ENCODE measurements at places on chromosomes 4 and X.

- DNase-seq: no peak
These were observed 1.2 kb upstream of the NMU start for GRCh38 chr4:55637272-55637820.

DNA sequence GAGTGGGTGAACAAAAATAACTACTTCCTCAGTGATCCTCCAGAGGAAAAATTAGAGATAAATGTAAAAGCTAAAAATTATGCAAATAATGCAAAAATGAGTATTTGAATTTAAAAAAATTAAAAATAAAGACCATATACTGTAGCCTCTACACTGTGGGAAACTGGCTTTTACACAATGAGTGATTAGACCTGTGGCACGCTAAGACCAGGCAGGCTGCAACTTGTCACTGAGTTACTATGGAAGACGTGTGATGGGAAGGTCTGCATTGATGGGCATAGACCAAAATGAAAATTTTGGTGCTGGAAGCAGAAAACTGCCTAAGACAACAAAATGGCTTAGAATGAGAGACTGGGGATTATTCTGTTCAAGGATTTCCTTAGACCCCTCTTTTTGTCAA, 30.2 kb downstream of the BTC start:
- no peak for DNase-seq

GRCh38 chr4:121213940-121214339, 49.8 kb upstream of the TNIP3 start:
- DNase-seq: no peak

DNA sequence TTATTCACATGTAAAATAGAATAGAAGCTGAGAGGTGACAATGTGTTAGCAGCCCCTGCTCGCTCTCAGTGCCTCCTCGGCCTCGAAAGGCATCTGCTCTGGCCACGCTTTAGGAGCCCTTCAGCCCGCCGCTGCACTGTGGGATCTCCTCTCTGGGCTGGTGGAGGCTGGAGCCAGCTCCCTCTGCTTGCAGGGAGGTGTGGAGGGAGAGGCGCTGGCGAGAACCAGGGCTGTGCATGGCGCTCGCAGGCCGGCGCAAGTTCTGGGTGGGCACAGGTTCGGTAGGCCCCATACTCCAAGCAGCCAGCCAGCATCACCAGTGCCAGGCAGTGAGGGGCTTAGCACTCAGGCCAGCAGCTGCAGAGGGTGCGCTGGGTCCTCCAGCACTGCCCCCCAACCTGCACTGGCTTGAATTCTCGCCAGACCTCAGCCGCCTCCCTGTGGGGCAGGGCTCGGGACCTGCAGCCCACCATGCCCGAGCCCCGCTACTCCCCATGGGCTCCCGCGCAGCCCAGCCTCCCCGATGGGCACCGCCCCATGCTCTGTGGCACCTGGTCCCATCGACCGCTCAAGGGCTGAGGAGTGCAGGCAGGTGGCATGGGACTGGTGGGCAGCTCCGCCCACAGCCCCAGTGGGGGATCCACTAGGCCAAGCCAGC, 1346.7 kb upstream of the IGFBP7 start:
- DNase-seq: no peak

- no peak for DNase-seq
These were observed 70.9 kb downstream of the INTS12 start for GRCh38 chr4:105637408-105638176.

- DNase-seq: no peak
These were observed 76.9 kb upstream of the KLF3 start for GRCh38 chr4:38587106-38587505.

DNA sequence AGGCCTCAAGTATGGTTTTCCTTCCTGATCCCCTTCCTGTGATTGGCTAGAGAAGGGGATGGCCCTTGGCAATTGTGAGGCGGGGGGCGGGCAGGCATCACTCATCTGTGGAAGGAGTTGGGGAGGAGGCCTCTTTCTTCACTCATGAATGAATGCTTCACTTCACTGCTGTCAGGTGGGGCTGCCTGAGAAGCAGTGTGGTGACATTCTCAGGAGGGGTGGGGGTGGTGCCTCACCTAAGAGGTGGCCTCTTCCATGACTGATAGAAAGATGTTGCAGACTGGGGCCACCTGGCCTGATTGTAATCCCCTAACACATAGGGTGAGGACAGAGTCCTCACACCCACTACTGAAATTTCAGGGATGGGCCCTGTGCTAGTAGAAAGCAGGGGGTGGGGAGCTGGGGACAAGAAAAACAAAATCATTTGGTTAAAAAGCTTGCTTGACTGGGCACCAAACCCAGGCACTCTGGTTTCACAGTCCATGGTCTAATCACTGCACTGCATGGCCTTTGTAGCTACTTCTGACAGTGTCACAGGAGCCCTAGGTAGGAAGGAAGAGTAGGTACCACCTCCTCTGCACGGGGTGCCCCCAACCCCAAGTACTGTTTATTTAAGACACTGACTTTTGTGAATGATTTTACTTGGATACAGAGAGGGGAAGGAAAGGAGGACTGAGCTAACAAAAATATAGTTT, 5.6 kb upstream of the HOPX start:
- DNase-seq: no peak

- no peak for DNase-seq
These were observed 2.7 kb downstream of the UTP14A start for GRCh38 chrX:129908636-129909035.

DNA sequence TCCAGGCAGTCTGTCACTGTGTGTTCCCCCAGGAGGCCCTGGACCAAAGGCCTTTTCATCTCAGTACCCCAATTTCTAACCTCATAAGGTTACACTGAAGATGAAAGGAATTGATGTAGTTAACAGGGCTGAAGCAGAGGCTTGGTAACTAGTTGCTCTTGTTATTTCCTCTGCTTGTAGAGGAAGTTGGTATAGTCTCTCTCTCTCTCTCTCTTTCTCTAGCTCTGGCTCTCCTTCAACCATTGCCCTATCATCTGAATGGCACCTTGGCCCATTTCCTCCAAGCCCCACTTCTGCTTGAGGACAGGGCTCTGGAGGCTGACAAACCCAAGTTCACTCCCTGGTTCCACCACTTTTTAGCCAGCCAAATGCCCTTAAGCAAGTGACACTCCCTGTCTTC, 96.1 kb downstream of the MAMLD1 start:
- no peak for DNase-seq

GRCh38 chr4:148141501-148141900, 300.7 kb downstream of the NR3C2 start:
- DNase-seq: no peak

- no peak for DNase-seq
These were observed 8.1 kb downstream of the NEK1 start for GRCh38 chr4:169604131-169604900.

- no peak for DNase-seq
These were observed 5.8 kb upstream of the TMEM31 start for GRCh38 chrX:103704863-103705262.

DNA sequence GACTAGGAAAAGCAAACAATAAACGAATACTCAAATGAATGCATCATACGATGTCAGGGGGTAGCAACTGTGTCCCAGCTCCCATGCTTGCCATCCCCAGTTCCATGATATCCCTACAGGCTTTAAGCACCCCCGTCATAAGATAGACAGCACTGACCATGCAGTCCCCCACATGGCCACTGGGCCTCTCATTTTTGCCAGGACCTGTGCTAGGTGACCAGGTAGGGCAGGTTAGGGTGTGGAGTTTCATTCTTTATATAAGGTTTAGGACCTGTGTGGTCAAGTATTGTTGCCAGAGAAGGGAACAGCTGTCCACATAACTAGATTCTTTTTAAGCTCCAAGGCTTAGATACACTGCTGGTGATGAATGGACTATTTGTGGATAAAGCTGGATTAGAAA, 9.7 kb downstream of the PPEF2 start:
- DNase-seq: no peak

DNA sequence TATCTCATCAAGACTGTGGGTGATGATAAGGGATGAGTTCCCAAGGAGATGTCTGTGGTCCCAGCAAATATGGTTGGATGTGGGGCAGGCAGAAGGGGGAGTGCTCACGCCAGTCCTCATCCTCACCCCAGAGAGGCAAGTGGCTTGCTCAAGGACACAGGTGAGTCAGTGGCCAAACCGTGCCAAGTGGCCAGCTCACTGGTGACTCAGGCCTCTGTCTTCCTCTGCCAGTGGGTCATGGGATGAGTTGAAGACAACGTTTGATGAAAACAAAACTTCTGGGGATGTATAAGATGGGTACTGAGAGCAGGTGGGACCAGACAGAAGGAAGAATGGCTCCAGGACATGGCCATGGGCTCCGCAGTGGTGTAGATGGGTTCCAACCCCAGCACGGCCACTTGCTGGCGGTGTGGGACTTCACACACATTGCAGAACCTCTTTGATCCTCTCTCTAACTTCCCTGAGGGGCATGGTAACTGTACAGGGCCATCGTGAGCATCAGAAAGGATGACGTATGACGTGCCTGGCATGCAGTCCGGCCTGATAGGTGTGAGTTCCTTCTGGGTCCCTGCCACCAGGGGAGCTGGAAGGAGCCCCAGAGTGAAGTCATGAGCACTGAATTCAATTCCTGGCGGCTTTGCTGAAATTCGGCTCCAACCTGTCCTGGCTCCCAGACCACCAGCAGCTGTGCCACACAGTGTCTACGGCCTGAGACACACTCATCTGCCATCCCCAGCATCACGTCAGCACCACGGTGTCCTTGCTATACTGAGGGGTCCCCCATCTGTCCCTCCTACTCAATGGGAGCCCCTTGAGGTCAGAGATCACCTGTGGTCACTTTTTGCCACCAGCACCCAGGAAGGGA, 41.3 kb upstream of the GPR78 start:
- DNase-seq: no peak

- no peak for DNase-seq
These were observed 124.5 kb downstream of the CHM start for GRCh38 chrX:85922821-85923220.

DNA sequence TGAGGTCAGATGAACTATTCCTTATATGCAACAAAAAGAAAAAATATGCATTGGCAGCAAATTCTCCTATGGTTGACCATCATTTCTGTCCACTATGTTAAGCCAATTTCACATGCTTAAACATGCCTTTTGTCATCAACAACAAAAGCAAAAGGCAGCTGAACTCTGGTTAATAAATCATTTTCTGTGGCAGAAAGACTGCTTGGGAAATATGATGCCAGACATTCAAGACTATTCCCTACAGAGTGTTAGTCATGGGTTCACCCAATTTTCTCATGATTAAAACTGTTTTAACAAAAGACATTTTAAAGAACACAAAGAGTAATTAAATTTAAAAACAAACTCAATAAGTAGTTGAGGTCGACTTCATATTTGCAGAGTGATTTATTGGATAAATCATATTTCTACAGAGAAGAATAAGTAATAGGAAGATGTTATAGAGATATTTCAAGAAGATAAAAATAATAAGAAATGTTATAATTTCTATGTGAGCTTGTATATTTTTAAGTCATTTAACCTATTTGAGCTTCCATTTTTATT, 890.6 kb downstream of the STPG2 start:
- no peak for DNase-seq

GRCh38 chr4:8292478-8293107, 23.0 kb downstream of the HTRA3 start:
- no peak for DNase-seq

DNA sequence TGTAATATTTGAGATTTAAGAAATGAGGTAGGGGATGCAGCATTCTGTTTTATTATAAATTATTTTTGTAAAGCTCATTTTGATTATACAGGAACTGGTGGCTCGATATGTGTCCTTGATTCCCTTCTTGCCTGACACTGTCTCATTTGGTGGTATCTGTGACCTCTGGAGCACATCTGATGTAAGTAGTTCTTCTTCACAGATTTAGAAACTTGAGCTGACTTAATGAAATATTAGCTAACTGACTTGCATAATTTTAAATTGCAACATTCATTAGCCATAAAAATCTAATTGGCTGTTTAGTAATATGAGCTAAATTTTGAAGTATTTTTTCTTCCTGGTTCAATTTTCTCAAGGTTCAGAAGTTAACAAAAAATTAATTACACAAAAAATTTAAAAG, 69.1 kb downstream of the FBXL5 start:
- DNase-seq: no peak

GRCh38 chr4:15479089-15479912, 9.6 kb downstream of the CC2D2A start:
- no peak for DNase-seq

DNA sequence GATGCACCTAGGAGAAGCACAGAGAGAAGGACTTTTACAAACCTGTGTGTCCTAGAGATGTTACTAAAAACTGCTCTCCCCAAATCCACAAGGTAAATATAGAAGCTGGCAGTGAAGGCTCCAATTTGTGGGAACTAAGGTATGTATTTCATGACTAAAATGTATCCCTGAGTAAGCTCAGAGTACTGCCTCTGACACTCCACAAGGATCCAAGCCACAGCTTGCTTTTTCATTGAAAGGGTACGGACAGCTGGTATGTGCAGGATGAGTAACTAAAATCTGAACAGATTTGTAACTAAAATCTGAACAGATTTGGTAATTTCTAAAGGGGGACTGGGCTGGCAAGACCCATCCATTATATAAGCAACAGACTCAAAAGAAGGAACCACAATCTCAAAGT, 187.6 kb downstream of the DCLK2 start:
- no peak for DNase-seq

DNA sequence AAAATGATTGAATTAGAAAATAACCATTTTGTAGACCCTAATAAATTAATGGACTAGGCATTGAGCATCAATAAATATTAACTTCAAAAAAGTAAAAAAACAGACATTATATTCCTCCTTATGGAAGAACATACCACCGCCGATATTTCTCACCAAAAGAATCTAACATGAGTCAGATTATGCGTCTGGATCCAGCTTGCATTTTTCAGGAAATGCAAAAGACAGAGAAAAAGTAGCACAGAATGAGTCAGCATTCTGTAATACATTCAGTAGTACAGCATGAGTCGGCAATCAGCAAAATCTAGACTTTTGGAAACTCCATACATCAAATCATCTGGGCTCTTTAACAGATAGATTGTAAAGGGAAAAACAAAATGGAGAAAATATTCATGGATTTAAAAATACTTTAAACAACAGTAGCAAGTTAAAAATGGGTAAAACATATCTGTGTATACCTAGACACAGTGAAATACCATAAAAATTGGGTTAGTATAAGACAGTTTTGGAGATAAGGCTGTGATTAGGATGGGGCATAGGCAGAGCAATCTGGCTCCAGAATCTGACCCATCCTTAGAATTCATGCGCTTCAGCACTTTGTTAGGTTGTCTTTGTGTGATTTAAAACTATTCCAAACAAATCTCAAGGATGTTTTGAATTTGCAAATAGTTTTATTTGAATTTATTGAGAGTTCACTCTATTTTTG, 633.0 kb upstream of the FAM241A start:
- DNase-seq: no peak

- no peak for DNase-seq
These were observed 38.0 kb upstream of the IL21 start for GRCh38 chr4:122658818-122659295.

GRCh38 chr4:124167602-124168001, 544.9 kb downstream of the ANKRD50 start:
- DNase-seq: no peak

DNA sequence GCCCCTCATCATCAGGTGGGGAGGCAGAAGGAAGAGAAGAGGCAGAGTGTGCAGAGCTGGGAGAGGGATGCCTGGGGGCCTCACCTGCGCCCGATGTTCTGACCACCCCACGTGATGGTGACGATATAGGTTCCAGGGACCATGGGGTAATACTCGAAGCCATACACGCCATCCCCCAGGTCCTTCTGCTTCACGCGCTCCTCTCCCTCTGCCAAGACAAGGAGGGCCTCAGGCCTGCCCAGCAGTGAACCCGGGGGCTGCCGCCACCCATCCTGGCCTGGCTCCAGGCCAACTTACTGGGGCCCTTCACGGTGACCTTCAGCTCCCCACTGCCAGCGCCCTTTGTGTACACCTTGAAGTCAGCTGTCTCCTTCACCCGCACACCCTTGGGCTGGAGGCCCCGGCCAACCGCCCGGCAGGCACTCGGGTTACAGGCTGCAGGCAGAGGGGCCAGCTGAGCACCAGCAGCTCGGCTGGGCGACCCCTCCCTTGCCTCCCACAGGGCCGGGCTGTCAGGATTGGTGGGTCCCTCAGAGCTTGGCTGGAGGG, 9.3 kb downstream of the FLNA start:
- no peak for DNase-seq

Data from stimulated activated CD8-positive, alpha-beta memory T cell treated with anti-CD3 and anti-CD28 coated beads, Interleukin-15, amount 100 ng/mL, for 4 hours (primary cell).